ENCODE measurements at places on chromosomes 6 and 20.

DNA sequence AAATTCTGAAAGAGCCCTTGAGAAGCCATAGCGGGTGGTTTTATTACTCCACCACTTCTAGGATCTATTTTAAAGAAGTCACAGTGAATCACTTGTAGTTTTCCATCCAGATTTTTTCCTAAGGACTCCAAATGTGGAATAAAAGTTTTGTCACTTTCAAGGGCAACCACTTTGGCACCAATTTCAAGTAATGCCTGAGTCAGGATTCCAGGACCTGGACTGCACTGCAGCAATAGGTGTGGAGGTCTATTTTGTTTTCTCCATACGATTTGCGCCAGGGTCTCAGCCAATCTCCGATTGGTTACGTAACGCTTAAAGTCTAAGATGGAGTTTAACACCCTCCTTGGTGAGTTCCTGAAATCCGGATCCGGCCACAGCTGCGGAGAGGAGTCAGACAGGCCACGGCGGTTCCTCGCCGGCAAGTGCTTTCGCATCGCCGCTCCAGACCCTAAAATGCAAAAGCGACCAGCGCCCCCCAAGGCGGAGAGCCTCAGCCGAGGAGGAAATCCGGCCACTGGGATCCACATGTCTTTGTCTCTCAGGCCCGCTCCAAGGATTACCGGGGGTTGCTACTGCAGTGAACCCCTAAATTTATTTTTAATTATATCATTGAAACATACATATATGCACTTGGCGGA, 18.6 kb upstream of the PPP1R3G start:
- no peak for DNase-seq

- DNase-seq = no peak
These were observed 731 bp downstream of the MAK start for GRCh38 chr6:10837622-10837994.

GRCh38 chr6:12066297-12066696, 54.2 kb downstream of the HIVEP1 start:
- DNase-seq = no peak

DNA sequence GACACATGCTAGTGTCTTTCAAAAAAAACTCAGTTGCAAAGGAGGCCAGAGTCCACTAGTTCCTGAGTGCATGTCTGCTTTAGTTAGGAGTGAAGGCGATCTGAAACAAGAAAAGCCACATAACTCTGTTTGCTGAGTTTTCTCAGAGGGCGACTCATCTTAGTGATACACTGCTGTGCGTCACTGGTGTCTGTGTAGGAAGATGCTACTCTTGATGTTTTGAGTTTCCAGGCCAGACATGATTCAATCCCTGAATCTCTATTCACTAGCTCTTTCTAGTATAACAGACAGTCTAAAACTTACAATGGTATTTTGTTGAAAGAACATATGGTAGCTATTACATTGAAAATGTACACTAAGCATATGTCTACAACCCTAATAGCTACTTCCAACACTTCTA, 60.9 kb downstream of the GFRAL start:
- DNase-seq = no peak

GRCh38 chr20:24682496-24682985, 213.1 kb downstream of the SYNDIG1 start:
- DNase-seq = peak; percentile 6

DNA sequence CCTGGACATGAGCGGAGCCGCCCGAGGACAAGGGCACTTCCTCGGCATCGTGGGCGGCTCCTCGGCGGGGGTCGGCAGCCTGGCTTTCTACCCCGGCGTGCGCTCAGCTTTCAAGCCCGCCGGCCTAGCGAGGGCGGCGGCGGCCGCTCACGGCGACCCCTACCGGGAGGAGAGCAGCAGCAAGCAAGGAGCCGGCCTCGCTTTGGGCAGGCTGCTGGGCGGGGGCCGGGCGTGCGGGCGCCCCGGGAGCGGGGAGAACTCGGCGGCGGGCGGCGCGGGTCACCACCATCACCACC, 6.7 kb downstream of the PRDM13 start:
- DNase-seq = peak; percentile 66

GRCh38 chr20:47392015-47392720, 35.7 kb upstream of the ZMYND8 start:
- DNase-seq = no peak

DNA sequence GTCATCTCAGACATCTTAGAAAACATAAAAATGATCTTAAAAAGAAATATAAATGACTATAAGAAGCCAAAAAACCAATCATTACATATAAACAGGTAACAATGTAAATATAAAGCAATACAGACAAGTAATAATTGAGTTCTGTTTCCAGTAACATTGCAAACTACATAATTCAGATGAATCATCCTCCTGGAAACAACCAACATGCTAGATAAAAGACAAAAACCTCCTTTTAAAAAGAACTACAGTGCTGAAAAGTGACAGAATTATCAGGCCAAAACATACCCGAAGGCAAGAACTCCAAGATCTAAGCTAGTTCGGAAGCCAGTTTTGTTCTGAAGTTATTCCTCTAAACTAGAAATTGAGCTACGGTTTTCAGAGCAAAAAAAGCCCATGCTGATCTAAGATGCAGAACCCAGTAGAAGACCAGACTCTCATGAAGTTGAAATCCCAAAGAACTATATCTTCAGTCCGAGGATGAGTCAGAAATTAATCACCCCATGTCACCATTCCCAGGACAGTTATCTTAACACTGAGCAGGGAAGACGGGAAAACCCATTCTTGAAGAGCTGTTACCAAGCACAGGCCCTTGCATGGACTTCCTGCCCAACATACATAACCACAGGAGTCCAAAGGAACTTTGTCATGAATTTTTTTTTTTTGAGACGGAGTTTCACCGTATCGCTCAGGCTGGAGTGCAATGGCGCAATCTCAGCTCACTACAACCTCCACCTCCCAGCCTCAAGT, 9.8 kb downstream of the PGM3 start:
- DNase-seq = no peak

DNA sequence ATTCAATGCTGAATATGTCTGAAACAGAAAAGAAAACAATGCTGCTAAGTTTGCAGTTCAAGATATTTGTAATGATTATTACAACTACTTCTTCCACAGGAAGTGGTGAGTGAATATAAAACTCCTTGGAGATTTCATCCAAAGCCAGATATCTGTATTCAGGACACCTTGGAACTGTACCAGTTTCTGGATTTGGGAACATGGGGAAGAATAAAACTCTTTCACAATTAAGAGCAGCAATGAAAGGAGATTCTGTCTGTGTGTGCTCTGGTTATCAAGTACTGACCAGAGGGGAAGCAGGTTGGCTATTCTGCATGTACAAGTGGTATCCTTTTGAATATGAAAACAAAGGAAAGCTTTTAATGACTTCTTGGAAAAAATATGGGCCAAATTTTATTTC, 21.1 kb downstream of the ELOVL2 start:
- no peak for DNase-seq

GRCh38 chr20:58647162-58647795, 3.8 kb upstream of the STX16 start:
- peak; percentile 13 for DNase-seq

GRCh38 chr6:61592238-61592637, 693.8 kb downstream of the KHDRBS2 start:
- DNase-seq = no peak

DNA sequence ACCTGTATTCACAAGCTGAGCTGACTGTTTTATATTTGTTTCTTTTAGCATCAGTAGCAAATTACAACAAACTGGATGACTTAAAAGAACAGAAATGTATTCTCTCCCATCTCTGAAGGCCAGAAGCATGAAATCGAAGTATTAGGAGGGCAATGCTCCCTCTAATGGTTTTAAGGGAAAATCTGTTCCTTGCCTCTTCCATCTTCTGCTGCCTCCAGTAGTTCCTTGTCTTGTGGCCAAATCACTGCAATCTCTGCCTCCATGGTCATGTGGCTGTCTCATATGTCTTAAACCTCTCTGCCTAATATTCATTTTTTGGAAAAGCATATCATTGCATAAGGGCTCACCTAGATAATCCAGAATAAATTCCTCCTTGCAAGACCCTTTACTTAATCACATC, 25.2 kb upstream of the ASCC3 start:
- DNase-seq = no peak

DNA sequence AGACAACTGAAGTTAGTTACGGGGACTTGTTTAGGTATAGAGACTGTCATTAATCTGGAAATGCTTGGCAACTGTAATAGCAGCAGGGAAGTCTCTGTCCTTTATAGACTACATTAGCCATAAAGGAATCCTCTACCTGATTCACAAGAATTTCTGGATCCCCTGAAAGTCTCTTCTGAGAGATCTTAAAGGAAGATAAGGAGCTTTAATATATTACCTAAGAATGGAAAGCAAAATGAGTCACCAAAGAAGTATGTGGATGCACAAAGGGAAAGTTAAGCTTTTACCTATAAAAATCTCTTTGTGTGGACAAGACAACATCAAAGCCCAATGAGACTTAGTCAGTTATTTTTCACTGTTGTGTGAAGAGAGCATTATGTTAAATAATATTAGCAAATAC, 92.2 kb upstream of the RSPO3 start:
- DNase-seq = no peak

GRCh38 chr6:63663147-63663955, 27.7 kb downstream of the PHF3 start:
- DNase-seq = no peak

- DNase-seq = no peak
These were observed 20.1 kb downstream of the SMLR1 start for GRCh38 chr6:130847001-130847910.

GRCh38 chr6:37492236-37492972, 7.3 kb downstream of the CCDC167 start:
- DNase-seq = peak; percentile 12

GRCh38 chr6:141260627-141261015, 872.1 kb upstream of the GJE1 start:
- no peak for DNase-seq

DNA sequence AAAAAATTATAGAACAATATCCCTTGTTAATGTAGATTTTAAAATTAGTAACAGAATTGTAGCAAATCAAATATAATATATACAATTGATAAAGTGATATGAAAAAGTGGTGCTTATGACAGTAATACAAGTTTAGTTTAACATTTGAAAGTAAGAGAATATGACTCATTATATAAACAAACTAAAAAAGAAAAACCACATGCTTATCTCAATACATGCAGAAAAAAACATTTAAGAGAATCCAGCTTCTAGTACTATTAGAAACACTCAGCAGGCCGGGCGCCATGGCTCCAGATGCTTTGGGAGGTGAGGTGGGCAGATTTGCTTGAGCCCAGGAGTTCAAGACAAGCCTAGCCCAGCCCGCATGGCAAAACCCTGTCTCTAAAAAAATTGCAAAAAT, 60.7 kb upstream of the LAMA2 start:
- no peak for DNase-seq

DNA sequence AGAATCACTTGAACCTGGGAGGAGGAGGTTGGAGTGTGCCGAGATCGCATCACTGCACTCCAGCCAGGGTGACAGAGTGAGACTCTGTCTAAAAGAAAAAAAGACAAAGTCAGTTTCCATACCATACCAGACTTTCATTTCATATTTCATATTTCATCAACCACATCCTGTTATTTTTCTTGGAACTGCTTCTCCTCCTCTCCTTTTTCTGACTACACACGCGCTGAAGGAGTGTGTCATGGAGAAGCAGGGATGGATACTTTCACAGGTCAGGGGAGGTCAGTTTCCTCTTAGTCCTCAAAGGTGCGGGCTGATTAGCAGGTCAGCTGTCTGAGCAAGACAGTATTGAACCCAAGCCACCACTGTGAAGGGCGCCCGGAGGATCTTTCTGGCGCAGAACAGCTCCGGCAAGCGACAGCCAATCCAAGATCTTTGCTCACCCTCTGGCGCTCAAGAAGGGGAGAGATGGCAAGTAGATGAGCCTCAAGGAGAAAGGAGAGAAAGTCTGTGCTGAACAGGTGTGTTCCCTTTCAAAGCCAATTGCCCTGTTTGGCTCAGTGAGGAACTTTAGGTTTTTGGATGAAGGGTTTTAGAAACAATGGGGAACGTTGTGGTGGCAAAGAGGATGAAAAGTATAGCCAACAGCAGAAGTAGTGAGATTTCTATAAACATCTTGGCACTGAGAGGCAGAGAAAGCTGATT, 18.9 kb upstream of the SYNJ2 start:
- DNase-seq = no peak

GRCh38 chr20:46638134-46638897, 12.9 kb downstream of the SLC13A3 start:
- no peak for DNase-seq

GRCh38 chr6:169363590-169363989, 109.9 kb upstream of the THBS2 start:
- no peak for DNase-seq

- no peak for DNase-seq
These were observed 5.0 kb downstream of the BEND6 start for GRCh38 chr6:56959938-56960337.

DNA sequence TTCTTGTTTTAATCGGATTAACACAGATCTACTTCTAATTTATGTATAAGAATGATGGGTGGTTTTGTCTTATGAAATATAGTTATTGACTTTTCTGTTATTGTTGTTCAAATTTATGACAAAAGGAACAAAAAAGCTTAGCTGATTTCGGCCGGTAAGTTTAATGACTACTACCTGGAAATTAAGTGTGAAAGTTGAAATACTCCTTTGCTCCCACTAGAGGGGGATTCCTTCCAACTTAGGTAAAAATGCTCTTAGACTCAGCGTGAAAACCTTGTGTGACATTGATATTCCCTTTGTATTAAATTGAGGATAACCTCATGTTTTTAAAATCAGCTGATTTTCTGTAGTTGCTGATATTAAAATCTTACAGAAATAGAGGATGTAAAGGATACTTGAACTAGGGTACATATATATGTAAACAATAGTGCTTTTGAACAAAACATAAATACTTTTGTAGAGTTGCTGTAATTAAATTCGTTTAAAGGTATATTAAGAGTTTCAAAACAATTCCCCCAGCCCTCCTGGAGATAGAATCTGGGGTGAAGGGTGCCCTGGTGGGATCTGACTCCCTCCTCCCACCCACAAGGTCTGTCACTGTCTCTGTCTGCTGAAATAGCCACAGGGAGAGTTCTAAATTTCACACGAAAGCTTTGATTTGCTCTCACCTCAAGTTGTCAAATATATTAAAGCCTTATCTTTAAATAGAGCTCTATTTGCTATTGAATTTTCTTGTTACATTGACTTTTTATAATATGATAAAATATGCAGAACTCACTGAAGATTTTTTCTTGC, 257.5 kb downstream of the ARID1B start:
- DNase-seq = no peak

DNA sequence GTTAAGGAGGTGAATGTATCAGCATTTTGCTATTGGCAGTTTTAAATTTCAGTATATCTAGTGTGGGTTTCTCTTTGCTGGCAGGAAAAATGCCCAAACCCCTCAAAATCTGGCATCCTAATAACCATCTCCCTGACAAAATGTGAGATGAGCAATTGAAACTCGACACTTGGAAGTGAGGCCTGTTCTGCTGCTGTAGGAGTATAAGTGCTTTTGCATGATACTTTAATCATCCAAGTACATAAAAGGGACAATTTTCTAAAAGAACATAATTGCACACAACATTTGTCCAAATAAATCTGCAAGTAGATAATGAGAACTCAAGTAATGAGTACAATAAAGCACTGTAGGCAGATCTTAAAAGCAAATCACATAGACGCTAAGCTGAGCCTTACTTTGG, 36.5 kb downstream of the LAMP5 start:
- DNase-seq = no peak

- DNase-seq = peak; percentile 91
These were observed 1.0 kb downstream of the PXDC1 start for GRCh38 chr6:3750317-3751076.

GRCh38 chr20:13008761-13009681, at the start of gene SPTLC3:
TSS of gene SPTLC3 (plus strand) at chr20:13008972. CDS start at chr20:13009268, 296 bp downstream.
- DNase-seq = peak; percentile 55

- DNase-seq = peak; percentile 87
These were observed at the start of gene PLAGL1 for GRCh38 chr6:144008120-144008811. TSS of gene PLAGL1 (minus strand) at chr6:144008259. CDS start at chr6:143948136, 60,123 bp downstream.

All from femur (tissue), 1 donor.